ENCODE measurements at places on chromosomes 11 and 22.

DNA sequence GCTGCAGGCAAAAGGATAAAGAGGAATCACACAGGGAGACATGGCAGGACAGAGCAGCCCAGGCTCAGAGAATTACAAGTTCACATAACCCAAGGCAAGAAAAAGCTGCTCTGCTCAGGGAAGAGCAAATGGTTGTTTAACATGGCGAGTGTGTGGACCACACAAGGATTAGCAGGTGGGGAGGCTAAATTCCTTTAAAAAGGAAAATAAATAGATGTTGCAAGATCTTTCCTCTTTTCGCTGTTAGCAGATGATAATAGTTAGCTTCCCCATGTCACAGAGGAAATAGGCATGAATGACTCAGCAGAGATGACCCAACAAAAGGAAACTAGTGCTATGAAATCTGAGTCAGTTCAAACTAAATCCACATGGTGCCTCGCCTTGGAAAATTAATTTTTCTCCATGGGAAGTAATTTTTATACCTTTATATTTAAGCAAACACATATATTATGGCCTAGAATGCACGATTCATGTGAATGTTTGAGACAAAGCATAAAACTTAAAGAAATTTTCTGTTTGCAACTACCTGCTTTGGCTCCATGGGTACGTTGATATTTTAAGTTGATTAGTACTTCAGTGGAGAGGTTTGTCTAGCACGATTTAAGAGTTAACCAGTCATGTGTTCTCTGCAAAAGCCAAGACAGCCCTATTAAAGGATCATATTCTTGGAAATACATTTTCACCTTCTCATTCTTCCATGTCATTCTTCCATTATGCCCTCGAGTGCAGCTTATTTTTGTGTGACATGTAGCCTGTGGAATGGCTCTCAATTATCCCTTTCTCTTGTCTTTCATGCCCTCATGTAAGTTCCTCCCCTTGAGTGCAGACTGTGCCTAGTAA, 38.5 kb upstream of the FJX1 start:
- DNase-seq, result no peak

GRCh38 chr11:34145073-34145472, 39.6 kb downstream of the NAT10 start:
- DNase-seq, result no peak

- DNase-seq, result no peak
These were observed 10.7 kb upstream of the MS4A6E start for GRCh38 chr11:60316317-60316716.

GRCh38 chr11:94649964-94650623, 82.9 kb downstream of the PIWIL4 start:
- no peak for DNase-seq

DNA sequence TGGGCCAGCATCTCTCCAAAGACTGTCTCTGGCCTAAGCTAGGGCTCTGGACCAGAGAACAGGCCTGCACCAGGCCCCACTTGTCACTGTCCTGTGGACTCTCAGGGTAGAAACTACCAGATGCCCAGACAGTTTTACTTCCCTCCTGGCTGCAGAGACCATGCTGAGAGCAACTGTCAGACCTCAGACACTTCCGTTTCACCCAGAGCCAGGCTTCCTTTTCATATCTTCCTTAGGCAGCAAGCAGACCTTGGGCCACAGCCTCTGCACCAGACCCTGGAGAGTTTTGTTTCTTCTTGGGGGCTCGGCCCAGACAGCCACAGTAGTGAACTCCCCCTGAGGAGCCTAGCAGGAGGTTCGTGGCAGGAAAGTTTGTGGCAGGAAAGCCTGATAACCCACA, 12.1 kb upstream of the FCHSD2 start:
- DNase-seq, result no peak

GRCh38 chr22:46827136-46827780, 64.8 kb downstream of the TBC1D22A start:
- no peak for DNase-seq

DNA sequence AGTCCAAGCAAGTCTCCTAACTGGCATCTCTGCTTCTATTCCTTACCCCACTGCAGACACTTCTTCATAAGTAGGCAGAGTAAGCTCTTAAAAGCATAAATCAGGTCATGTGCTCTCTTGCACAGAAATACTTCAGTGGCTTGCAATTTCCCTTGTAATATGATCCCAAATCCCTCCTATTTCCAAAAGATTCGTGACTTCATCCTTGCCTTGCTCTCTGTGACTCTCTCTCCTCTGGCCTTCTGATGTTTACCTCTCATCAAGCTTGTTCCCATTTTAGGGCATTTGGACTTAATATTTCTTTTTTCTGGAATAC, 37.4 kb upstream of the NCR3LG1 start:
- DNase-seq, result no peak

GRCh38 chr22:45994491-45995404, 17.8 kb upstream of the WNT7B start:
- no peak for DNase-seq

GRCh38 chr22:48895336-48895735, 932.3 kb downstream of the BRD1 start:
- no peak for DNase-seq

DNA sequence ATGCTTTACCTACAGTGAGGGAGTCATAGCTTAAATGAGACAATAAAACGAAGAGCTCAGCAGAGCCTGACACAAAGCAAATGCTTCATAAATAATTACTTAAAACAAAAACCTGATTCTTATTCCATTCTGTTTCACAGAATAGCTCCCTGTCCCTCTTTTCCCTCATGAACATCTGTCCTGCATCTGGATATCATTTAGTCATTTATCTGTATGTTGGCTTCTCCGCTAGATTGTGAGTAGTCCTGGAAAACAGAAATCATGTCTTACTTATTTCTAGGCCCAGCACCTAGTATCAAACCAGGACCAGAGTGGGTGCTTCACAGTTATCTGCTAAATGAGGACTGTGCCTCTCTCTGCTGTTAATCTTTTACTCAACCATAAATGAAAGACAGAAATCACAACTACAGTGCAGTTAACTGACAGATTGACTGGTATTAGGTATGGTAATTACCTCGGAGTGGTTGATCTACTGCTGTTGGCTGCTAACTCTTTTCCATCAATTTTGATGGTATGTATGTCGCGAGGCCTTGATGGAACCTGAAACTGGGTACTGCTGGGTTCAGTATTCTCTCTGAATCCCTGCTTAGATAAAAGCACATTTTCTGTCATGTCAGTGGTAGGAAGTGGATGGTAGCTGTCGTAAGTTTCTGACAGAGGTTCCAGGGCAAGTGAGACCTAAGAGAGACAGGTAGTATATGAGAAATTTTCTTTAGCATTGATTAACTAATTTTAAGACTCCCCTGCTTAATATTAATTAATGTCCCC, 31.5 kb downstream of the C2CD3 start:
- no peak for DNase-seq

- DNase-seq, result no peak
These were observed 787.1 kb upstream of the API5 start for GRCh38 chr11:42524534-42525227.

All from cortex of kidney (tissue), 1 donor.